Spinal cord (tissue), 10 donors: ENCODE measurements at places on chromosomes 12 and 14. TPM values are rescaled to one million over a fixed set of nuclear protein-coding genes. Genes with fewer than 3 reads are reported as not detected.

Gene CNPY2
- polyA plus RNA-seq, result 145 TPM

Gene PTGER2
- 3.4 TPM for polyA plus RNA-seq

Gene KRT3
- not detected for polyA plus RNA-seq

Gene ERP27
- polyA plus RNA-seq, result 0.45 TPM

Gene CLEC6A
- polyA plus RNA-seq, result not detected

Gene PPP1CC
- polyA plus RNA-seq, result 148 TPM

Gene DCN
- polyA plus RNA-seq, result 150 TPM

Gene DNAJC22
- 2.8 TPM for polyA plus RNA-seq

Gene SYNDIG1L
- polyA plus RNA-seq, result 17.7 TPM

Gene NID2
- polyA plus RNA-seq, result 79.5 TPM

Gene IFNG-AS1
- not detected for polyA plus RNA-seq

Gene ACACB
- polyA plus RNA-seq, result 8.3 TPM

Gene PRIMA1
- polyA plus RNA-seq, result 18.4 TPM

Gene RARG
- polyA plus RNA-seq, result 20.1 TPM
